ENCODE measurements at places on chromosomes 2 and 18. TPM values are rescaled to one million over a fixed set of nuclear protein-coding genes. Genes with fewer than 3 reads are reported as not detected.

GRCh38 chr2:217736776-217737550, 265.8 kb downstream of the TNS1 start:
- H3K27ac ChIP-seq, result no peak overlapping the region
- DNase-seq, result no peak
- H3K27me3 ChIP-seq, result no peaks in the 10 kb centered on the region
- H3K4me3 ChIP-seq, result no peak overlapping the region
- H3K4me1 ChIP-seq, result no peaks in the 10 kb centered on the region
- H3K36me3 ChIP-seq, result no peaks in the 10 kb centered on the region

- no peak overlapping the region for H3K4me3 ChIP-seq
- H3K36me3 ChIP-seq, result peaks cover 4% of the 10 kb centered on the region
- H3K27ac ChIP-seq, result no peak overlapping the region
Observed at GRCh38 chr2:177298191-177298590, 33.7 kb upstream of the NFE2L2 start.

The MYL12B gene
- 180 TPM for total RNA-seq

GRCh38 chr2:128754246-128754724, 435.6 kb upstream of the HS6ST1 start:
- H3K27me3 ChIP-seq, result no peaks in the 10 kb centered on the region
- H3K4me1 ChIP-seq, result peaks cover 2% of the 10 kb centered on the region
- H3K27ac ChIP-seq, result no peak overlapping the region
- no peak overlapping the region for H3K4me3 ChIP-seq
- H3K36me3 ChIP-seq, result no peaks in the 10 kb centered on the region

DNA sequence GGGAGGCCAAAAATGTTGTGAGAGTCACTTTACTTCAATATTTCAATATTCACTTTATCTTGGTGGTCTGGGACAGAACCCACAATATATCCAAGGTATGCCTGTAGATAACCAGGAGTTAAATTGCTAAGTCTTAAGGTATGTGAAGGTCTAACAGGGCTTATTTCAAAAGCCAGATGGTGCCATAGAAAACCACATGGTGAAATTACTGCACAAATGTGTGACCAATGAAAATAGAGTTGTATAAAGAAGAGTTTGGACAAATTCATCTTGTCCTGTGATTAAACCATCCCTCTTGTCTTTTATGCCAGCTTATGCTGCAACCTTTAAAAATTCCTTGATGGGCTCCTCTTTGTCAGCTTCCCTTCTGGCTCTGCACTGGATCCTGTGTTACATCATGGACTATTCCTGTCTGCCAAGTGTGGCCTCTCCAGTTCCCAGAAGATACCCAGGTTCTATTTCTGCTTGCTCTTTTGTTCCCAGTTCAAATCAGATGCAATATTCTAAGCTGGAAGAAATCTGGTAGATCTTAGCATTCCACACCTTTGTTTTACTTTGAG, 46.8 kb downstream of the ANTXR1 start:
- H3K4me3 ChIP-seq, result no peak overlapping the region
- H3K36me3 ChIP-seq, result peaks cover 8% of the 10 kb centered on the region
- no peaks in the 10 kb centered on the region for H3K4me1 ChIP-seq
- DNase-seq, result no peak

GRCh38 chr18:56723068-56723467, 71.9 kb downstream of the WDR7 start:
- H3K4me1 ChIP-seq, result no peaks in the 10 kb centered on the region
- H3K4me3 ChIP-seq, result no peak overlapping the region
- H3K27me3 ChIP-seq, result no peaks in the 10 kb centered on the region
- DNase-seq, result no peak
- no peak overlapping the region for H3K27ac ChIP-seq

DNA sequence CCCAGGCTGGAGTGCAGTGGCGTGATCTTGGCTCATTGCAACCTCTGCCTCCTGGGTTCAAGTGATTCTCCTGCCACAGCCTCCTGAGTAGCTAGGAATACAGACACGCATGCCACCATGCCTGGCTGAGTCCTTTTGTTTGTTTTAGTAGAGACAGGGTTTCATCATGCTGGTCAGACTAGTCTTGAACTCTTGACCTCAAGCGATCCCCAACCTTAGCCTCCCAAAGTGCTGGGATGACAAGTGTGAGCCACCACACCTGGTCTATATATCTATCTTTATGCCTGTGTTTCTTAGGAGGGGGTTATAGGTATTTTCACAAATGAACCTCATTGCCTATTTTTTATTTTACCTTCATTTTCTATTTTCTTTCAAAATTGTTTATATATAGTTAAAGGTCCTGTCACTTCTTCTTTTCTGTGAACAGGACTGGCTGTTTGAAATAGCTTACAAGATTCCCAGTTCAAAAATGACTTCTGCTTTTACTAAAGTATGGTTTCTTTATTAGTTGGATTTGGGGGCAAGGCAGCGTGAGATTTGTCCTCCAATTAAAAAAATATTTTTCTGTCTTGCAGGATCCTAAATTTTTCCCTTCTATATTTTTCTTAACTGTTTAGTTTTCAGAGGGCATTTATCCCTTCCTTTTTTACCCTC, 16.4 kb upstream of the MARCHF7 start:
- H3K4me3 ChIP-seq, result no peak overlapping the region
- H3K4me1 ChIP-seq, result no peaks in the 10 kb centered on the region
- H3K36me3 ChIP-seq, result peaks cover 33% of the 10 kb centered on the region
- no peaks in the 10 kb centered on the region for H3K27me3 ChIP-seq

DNA sequence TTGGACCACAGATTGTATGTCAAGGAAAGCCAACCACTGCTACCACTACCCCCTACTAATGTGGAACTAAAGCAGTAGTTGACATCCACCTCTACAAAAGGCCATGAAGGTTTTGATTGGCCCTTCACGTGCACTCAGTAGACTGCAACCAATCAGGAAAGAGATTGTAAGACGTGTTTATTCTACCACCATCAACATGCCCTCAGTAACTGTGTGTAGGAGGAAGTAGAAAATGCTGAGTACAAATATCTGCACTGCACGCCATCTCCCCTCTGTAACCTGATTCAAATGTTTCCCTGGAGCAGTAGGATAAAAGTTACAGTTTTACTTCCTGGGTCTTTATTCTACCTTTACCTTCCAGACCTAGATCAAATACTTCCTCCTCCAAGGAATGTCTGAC, 2.9 kb upstream of the CASP10 start:
- peaks cover 2% of the 10 kb centered on the region for H3K36me3 ChIP-seq
- no peaks in the 10 kb centered on the region for H3K27me3 ChIP-seq
- no peak overlapping the region for H3K4me3 ChIP-seq
- DNase-seq, result no peak
- no peaks in the 10 kb centered on the region for H3K4me1 ChIP-seq

- H3K4me1 ChIP-seq, result peaks cover 10% of the 10 kb centered on the region
- H3K4me3 ChIP-seq, result no peak overlapping the region
- no peaks in the 10 kb centered on the region for H3K27me3 ChIP-seq
- DNase-seq, result peak; percentile 90
Observed at GRCh38 chr2:119702918-119703401, 24.0 kb downstream of the TMEM177 start.

The IMMT gene
- 112 TPM for total RNA-seq

- no peak for DNase-seq
- no peaks in the 10 kb centered on the region for H3K4me1 ChIP-seq
- no peak overlapping the region for H3K4me3 ChIP-seq
Observed at GRCh38 chr2:195392446-195393336, 264.3 kb upstream of the SLC39A10 start.

The GATA6 gene
- not detected for total RNA-seq

The ZBTB7C gene
- total RNA-seq, result 0.39 TPM

All from H9 (cell line).